ENCODE measurements at places on chromosomes 7 and 10.

GRCh38 chr7:158021836-158022235 lies 565.8 kb downstream of the PTPRN2 start:
- DNase-seq, result no peak
- no peaks in the 10 kb centered on the region for H3K36me3 ChIP-seq
- no peaks in the 10 kb centered on the region for H3K27me3 ChIP-seq
- H3K4me3 ChIP-seq, result no peak overlapping the region
- H3K4me1 ChIP-seq, result no peaks in the 10 kb centered on the region

- no peaks in the 10 kb centered on the region for H3K4me1 ChIP-seq
- no peak overlapping the region for H3K4me3 ChIP-seq
- H3K36me3 ChIP-seq, result no peaks in the 10 kb centered on the region
Measured at GRCh38 chr7:113100121-113100603, 13.5 kb upstream of the GPR85 start.

GRCh38 chr10:60664859-60665258 lies 113.4 kb upstream of the CDK1 start:
- H3K4me1 ChIP-seq, result no peaks in the 10 kb centered on the region
- peak; percentile 29 for DNase-seq
- no peaks in the 10 kb centered on the region for H3K36me3 ChIP-seq
- no peak overlapping the region for H3K27ac ChIP-seq

- no peak for DNase-seq
- no peaks in the 10 kb centered on the region for H3K36me3 ChIP-seq
Measured at GRCh38 chr10:35185260-35186034, 58.8 kb downstream of the CREM start.

DNA sequence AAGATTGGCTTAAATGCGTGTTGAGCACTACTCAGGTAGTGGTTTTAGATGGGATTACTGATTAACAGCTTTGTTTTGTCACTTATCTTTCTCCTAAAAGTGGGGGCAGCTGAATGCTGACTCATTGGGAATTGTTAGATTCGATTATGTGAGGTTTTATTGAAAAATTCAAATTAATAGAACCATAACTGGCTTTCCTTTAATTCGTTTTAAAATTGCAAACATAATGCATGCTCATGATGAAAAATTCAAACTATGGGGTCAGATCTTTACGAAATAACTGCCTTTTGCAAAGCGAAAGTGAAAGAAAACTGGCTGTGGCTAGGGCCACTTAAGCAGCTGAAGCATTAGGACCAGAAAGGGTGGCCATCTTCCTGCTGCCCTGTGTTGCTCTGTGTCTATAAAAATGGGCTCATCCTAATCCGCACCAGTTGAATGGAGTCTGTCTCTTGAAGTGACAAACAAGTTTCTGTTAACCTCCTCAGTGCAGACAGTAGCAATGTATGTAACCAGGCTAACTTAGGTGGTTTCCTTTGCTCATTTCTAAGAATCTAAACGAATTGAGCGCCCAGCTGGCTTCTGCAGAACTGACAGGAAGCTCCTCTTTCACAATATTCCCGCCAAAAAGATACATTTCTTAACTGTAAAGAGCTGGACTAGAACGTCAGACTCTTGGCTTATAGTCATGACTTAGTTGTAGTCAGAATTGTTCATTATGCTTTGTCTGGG lies 27.8 kb downstream of the DENND10 start:
- no peaks in the 10 kb centered on the region for H3K27me3 ChIP-seq
- DNase-seq, result no peak
- H3K36me3 ChIP-seq, result peaks cover 6% of the 10 kb centered on the region
- peaks cover 4% of the 10 kb centered on the region for H3K4me1 ChIP-seq
- no peak overlapping the region for H3K4me3 ChIP-seq
- H3K27ac ChIP-seq, result peak overlapping the region; percentile 5

- no peak overlapping the region for H3K4me3 ChIP-seq
- DNase-seq, result no peak
- no peaks in the 10 kb centered on the region for H3K36me3 ChIP-seq
- no peak overlapping the region for H3K27ac ChIP-seq
- H3K4me1 ChIP-seq, result no peaks in the 10 kb centered on the region
Measured at GRCh38 chr7:88156356-88156755, 63.5 kb downstream of the SRI start.

DNA sequence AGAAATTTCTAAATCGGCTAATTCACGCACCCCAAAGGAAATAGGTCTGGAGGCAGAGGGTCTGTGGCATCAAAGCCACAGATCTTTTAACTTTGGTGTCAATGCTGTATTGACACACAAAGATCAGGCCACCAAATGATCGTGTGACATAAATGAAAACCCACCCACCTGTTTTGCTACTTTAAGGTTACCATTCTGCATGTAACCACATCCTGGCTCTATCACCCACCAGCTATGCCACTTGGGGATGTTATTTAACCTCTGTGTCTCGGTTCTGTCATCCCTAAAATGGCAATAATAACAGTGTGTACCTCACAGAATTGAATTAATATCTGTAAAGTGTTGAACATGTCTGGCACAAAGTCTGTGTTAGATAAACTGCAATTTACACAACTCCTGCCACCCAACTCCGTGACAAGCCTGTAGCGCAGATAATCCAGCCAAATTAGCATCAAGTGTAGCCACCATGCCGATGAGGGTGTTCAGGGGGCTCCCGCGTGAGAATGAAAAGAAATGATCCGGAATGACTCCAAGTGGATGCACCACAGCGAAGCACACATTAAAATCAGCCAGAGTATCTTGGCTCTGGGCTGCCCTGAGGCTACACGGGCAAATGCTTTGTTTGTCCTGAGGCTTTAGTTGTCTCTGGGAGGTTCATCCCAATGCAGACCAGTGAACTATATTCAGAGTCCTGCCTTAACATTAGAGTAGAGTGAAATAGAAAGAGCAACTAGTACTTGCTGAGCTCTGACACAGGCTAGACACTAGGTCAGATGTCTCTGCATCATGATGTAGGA lies 158.4 kb upstream of the NEBL start:
- no peaks in the 10 kb centered on the region for H3K27me3 ChIP-seq
- H3K4me1 ChIP-seq, result no peaks in the 10 kb centered on the region
- no peak for DNase-seq
- no peaks in the 10 kb centered on the region for H3K36me3 ChIP-seq

Measured in fibroblast of lung (primary cell).